ENCODE measurements at places on chromosomes 3 and 15. TPM values are rescaled to one million over a fixed set of nuclear protein-coding genes. Genes with fewer than 3 reads are reported as not detected.

CASR gene
- total RNA-seq, result not detected

RBP2 gene
- total RNA-seq, result not detected

SLC25A38 gene
- total RNA-seq, result 41.7 TPM

SYNM gene
- total RNA-seq, result 0.11 TPM

PLCH1 gene
- total RNA-seq, result 0.26 TPM

HES1 gene
- 1.5 TPM for total RNA-seq

CLRN1 gene
- total RNA-seq, result not detected

- no peaks in the 10 kb centered on the region for H3K27me3 ChIP-seq
- H3K36me3 ChIP-seq, result peaks cover under 1% of the 10 kb centered on the region
- no peak overlapping the region for H3K27ac ChIP-seq
- no peaks in the 10 kb centered on the region for H3K4me1 ChIP-seq
- DNase-seq, result peak; percentile 78
- H3K4me3 ChIP-seq, result no peak overlapping the region
Measured at GRCh38 chr3:15405448-15406050, 21.8 kb downstream of the METTL6 start.

- H3K27me3 ChIP-seq, result no peaks in the 10 kb centered on the region
- H3K36me3 ChIP-seq, result peaks cover 69% of the 10 kb centered on the region
- no peak overlapping the region for H3K4me3 ChIP-seq
- DNase-seq, result peak; percentile 37
- H3K27ac ChIP-seq, result no peak overlapping the region
- peaks cover 12% of the 10 kb centered on the region for H3K4me1 ChIP-seq
Measured at GRCh38 chr3:186790261-186790981, 7.0 kb downstream of the EIF4A2 start.

DNA sequence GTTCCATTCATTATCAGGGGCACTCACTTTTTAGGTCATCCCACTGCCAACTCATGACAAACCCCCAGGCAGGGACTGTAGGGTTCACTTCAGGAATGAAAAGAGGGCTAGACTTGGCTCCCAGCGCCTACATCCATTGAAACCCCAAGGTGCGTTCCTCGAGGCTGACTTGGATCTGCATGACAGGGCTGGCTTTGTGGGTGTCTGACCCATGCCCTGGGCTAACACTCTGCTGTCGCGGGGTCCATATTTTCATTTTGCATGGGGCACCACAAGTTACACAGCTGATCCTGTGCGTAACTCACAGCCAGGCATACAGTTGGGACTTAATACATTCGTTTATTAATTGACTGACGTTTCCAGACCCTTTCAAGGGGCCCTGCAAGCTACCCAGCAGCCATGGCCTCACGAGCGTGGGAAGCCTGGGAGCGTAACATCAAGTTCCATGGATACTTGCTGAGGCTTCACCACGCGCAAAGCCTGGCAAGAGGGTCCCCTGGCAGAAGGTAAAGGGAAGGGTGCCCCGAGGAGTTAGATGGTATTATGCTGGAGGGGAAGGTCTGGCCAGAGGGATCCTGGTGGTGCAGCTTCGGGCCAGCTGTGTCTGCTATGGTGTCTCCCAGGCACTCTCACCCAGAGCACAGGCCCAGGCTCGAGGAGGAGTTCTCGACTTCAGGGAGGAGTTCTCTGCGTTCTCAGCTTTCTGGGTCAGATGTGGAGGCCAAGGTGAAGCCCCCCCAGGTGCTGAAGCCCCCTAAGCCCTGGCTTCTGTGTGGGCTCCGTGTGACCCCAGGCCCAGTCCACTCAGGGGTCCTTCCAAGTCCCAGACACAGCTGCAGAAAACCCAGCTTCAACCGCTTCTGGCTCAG lies 85.4 kb downstream of the ADAMTS17 start:
- DNase-seq, result no peak
- no peak overlapping the region for H3K27ac ChIP-seq
- H3K4me3 ChIP-seq, result no peak overlapping the region
- no peaks in the 10 kb centered on the region for H3K36me3 ChIP-seq
- no peaks in the 10 kb centered on the region for H3K4me1 ChIP-seq

GRCh38 chr3:111076732-111077131 lies 5.1 kb downstream of the NECTIN3 start:
- H3K36me3 ChIP-seq, result no peaks in the 10 kb centered on the region
- H3K4me3 ChIP-seq, result no peak overlapping the region
- peaks cover 31% of the 10 kb centered on the region for H3K27me3 ChIP-seq
- DNase-seq, result no peak
- H3K27ac ChIP-seq, result no peak overlapping the region

- no peaks in the 10 kb centered on the region for H3K36me3 ChIP-seq
- H3K4me1 ChIP-seq, result no peaks in the 10 kb centered on the region
- no peak overlapping the region for H3K27ac ChIP-seq
- no peak overlapping the region for H3K4me3 ChIP-seq
- H3K27me3 ChIP-seq, result no peaks in the 10 kb centered on the region
Measured at GRCh38 chr15:37801529-37801928, 132.9 kb upstream of the TMCO5A start.

DNA sequence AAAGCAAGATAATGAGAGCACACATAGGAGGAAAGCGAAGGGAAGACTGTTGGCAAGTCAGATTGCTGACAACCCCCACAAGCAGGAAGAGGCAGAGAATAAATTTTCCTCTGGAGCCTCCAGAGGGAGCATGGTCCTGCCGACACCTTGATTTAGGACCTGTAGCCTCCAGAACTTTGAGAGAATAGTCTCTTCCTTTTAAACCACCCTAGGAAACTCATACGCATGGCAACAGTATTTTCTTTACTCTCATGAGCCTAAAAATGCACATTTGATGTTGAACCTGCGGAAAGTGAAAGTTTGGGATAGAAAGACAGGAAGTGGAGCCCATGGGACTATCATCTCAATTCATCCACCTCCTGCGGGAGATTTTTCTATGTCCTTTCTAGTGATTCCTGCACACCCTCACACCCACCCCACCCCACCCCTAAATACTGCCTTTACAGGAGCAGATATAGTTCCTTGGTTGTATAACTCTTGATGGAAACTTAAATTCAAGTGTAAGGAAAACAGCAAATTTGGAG lies 116.7 kb upstream of the LPP start:
- H3K4me1 ChIP-seq, result peaks cover 15% of the 10 kb centered on the region
- no peak overlapping the region for H3K27ac ChIP-seq
- no peaks in the 10 kb centered on the region for H3K36me3 ChIP-seq
- DNase-seq, result no peak

DNA sequence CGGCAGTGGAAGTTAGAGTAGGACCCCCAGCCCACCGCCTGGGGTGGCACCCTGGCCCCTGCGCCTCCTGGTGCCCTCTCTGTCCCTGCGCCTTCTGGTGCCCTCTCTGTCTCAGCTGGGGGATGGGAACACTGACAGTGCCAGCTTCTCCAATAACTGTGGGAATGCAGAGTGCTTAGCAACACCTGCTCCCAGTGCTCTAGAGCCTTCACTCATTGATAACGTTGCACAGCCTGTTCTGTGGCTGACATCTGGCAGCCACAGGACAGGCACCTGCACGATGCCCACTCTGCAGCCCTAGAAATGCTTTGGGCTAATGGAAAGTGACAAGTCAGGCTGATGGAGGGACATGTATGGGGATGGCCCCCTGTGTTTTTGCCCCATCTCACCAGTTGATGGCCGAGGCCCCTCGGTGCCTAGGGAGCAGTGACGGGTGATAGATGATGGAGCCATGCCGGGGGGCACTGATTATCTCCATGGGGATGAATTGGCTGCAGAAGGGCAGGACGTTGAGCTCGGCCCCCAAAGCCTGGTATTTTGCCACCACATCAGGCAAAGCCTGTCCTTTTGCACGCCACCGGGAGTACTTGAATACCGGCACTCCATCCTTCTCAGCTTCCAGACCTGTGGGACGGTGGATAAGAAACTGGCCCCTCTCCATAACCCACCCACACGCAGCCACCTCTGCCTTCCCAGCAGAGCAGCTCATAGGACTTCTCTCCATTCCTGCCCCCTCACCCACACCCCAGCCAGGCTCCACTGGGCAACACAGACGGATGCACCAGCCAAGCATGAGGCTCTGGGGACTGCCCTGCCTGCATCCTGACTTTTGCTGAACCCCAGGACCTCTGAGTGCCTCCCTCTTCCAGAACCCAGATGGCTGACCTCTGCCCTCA lies 22.1 kb downstream of the ALDH1L1 start:
- DNase-seq, result no peak
- H3K27me3 ChIP-seq, result peaks cover 2% of the 10 kb centered on the region
- H3K36me3 ChIP-seq, result no peaks in the 10 kb centered on the region
- no peaks in the 10 kb centered on the region for H3K4me1 ChIP-seq

GRCh38 chr15:51878446-51879386 lies 49.3 kb downstream of the TMOD3 start:
- DNase-seq, result peak; percentile 29
- peaks cover 15% of the 10 kb centered on the region for H3K36me3 ChIP-seq
- H3K27me3 ChIP-seq, result no peaks in the 10 kb centered on the region
- no peak overlapping the region for H3K27ac ChIP-seq
- no peak overlapping the region for H3K4me3 ChIP-seq
- no peaks in the 10 kb centered on the region for H3K4me1 ChIP-seq

DNA sequence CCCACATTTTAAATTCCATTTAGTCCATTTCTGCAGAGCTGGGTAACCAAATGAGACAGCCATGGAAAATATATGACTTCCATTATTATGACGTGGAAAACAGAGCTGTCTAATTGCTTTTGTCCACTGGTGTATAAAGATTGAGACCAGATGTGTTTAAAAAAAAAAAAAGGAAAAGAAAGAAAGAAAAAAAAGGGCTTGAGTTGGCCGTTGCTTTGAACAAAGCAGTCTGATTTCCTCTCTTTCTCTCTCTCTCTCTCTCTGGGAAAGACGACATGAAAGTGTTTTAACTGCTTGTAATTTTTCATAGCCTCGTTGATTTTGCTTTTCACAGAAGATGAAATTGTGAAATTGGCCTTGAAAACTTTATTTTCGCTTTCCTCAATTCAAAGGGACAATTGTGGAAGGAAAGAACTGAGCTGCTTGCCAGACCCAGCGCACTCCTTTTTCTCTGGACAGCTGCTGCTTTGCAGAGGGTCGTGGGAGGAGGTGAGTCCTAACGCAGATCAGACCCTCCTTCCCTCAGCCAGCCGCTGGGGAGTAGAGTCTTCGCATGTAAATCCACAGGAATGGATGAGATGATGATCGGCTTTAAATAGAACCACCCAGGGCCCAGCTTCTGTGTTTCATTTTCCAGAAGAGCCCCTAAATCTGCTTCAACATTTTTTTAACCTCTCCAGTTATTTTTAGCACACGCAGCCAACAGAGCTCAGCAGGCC lies 42.8 kb upstream of the UBE2E1 start:
- no peak overlapping the region for H3K4me3 ChIP-seq
- DNase-seq, result no peak
- H3K36me3 ChIP-seq, result no peaks in the 10 kb centered on the region
- H3K27ac ChIP-seq, result no peak overlapping the region

DNA sequence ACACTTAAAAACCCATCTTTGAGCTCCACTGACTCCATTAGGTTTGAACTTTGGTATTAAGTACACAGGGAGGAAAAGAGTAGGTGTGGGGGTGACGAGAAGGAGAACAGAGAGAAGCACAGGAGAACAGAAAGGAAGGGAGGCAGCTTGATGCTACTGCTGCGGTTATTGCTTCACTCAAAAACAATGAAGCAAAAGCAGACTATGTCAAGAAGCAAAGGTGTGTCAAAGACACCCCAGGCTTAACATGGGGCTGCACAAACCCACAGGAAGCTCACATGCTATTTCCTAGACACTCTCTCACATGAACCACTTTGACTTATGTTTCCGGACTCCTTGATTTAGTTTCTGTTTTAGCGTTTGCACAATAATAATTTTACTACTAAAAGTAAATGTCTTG lies 961.0 kb upstream of the CFAP20DC start:
- no peaks in the 10 kb centered on the region for H3K36me3 ChIP-seq
- peak; percentile 44 for DNase-seq
- peaks cover 21% of the 10 kb centered on the region for H3K4me1 ChIP-seq
- peak overlapping the region; percentile 90 for H3K27ac ChIP-seq

- DNase-seq, result no peak
- no peaks in the 10 kb centered on the region for H3K27me3 ChIP-seq
- no peak overlapping the region for H3K27ac ChIP-seq
- no peaks in the 10 kb centered on the region for H3K4me1 ChIP-seq
- no peaks in the 10 kb centered on the region for H3K36me3 ChIP-seq
Measured at GRCh38 chr3:49619649-49620048, 54.5 kb upstream of the APEH start.

- H3K36me3 ChIP-seq, result no peaks in the 10 kb centered on the region
- no peaks in the 10 kb centered on the region for H3K27me3 ChIP-seq
- H3K4me1 ChIP-seq, result no peaks in the 10 kb centered on the region
Measured at GRCh38 chr3:139689708-139690228, 12.0 kb upstream of the NMNAT3 start.

DNA sequence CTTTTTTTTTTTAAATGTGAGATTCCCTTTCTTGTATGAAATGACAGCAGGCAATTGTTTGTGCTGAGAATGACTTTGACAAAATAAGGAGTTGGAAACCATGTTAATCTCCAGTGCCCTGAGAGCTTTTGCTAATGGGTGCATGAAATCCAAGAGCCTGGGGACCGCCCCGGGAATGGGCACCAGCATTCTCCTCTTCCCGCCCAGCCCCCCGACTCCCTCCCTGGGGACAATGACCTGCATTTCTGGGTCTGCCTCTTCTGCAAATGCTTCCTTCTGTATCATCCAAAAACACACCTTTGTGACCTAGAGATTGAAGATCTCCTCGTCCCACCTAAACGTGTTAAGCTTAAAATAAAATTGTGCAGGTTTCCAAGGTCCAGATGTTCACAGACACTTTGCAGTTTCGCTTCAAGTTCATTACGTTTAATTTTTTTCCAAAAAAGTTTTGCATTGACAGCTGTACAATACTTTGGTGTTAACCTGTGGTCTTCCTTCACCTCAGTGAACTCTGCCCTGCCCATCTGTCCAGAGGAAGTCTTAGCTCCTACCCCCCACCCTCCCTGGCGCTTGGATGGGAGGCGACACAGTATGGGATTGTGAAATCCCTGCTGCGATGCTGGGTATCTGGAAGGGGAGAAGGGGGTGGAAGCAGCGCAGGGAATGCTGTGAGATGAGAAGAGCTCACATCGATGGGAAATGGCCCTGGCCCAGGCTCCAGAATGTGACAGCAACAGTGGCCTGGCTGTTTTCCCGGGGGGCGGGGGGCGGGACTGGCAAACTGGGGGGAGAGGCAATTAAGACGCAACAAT lies 50.1 kb downstream of the TLE3 start:
- H3K4me1 ChIP-seq, result no peaks in the 10 kb centered on the region
- peaks cover 38% of the 10 kb centered on the region for H3K36me3 ChIP-seq
- no peak overlapping the region for H3K27ac ChIP-seq
- no peaks in the 10 kb centered on the region for H3K27me3 ChIP-seq
- no peak overlapping the region for H3K4me3 ChIP-seq

GRCh38 chr3:111781561-111782446 lies 77.3 kb upstream of the PHLDB2 start:
- H3K4me3 ChIP-seq, result no peak overlapping the region
- no peak overlapping the region for H3K27ac ChIP-seq
- no peaks in the 10 kb centered on the region for H3K36me3 ChIP-seq
- H3K4me1 ChIP-seq, result no peaks in the 10 kb centered on the region

- H3K27me3 ChIP-seq, result no peaks in the 10 kb centered on the region
- no peak for DNase-seq
- H3K4me3 ChIP-seq, result no peak overlapping the region
Measured at GRCh38 chr3:58073301-58074108, 65.3 kb downstream of the FLNB start.

- no peak for DNase-seq
- no peaks in the 10 kb centered on the region for H3K4me1 ChIP-seq
- no peak overlapping the region for H3K27ac ChIP-seq
- no peak overlapping the region for H3K4me3 ChIP-seq
- H3K36me3 ChIP-seq, result no peaks in the 10 kb centered on the region
Measured at GRCh38 chr3:98151241-98151640, 4.0 kb downstream of the OR5H14 start.

GRCh38 chr3:190345027-190345821 lies 23.0 kb upstream of the CLDN1 start:
- no peaks in the 10 kb centered on the region for H3K27me3 ChIP-seq
- no peak for DNase-seq
- no peak overlapping the region for H3K4me3 ChIP-seq
- H3K27ac ChIP-seq, result no peak overlapping the region

Data from natural killer cell (primary cell).